Cerebellar cortex (tissue), 1 donor: ENCODE measurements at places on chromosomes 7 and 10.

DNA sequence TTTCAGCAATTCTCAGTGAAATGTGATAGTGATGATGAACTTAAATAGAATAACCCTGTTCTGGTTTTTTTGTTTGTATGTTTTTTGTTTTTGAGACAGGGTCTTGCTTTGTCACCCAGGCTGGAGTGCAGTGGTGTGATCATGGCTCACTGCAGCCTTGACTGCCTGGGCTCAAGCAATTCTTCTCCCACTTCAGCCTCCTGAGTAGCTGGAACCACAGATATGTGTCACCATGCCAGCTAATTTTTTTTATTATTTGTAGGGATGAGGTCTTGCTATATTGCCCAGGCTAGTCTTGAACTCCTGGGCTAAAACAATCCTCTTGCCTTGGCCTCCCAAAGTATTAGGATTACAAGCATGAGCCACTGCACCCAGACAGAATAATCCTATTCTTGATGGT, 14.3 kb upstream of the COL17A1 start:
- DNase-seq, result no peak

DNA sequence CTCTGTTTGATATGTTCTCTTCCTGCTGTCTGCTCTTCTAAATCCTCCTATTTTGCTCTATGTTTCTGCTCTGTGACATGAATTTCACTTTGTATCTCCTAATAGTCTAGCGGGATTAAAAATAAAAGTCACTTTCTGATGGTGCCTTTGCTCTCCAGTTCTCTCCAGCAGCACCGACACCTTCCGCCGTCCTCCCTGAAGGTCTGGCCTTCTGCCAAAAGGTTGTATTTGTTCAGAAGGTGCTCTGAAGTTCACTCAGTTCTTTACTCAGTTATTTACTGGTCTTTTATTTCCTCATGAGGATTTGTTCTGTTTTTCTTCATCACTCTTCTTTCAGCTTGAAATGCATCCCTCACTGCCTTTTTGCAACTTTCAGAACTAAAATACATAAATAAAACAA, 11.2 kb upstream of the EPHA1 start:
- DNase-seq, result no peak

DNA sequence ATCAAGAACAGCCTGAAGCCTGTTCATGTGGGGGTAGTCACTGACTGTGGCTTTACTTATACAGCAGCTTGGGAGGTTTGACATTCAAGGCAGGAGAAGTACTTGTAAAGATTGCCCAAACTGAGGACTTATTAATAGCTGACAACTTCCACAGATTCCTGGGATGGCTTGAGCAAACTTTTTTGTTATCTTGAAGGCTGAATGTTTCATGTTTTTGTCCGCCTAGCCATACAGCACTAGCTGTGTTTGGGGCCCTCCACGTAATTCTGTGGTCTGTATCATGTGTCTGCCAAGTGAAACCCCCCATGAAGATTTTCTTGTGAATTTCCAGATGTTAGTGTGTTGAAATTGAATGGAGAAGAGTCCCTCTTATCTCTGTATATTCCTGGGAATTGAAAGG, 38.6 kb downstream of the FAS start:
- no peak for DNase-seq

DNA sequence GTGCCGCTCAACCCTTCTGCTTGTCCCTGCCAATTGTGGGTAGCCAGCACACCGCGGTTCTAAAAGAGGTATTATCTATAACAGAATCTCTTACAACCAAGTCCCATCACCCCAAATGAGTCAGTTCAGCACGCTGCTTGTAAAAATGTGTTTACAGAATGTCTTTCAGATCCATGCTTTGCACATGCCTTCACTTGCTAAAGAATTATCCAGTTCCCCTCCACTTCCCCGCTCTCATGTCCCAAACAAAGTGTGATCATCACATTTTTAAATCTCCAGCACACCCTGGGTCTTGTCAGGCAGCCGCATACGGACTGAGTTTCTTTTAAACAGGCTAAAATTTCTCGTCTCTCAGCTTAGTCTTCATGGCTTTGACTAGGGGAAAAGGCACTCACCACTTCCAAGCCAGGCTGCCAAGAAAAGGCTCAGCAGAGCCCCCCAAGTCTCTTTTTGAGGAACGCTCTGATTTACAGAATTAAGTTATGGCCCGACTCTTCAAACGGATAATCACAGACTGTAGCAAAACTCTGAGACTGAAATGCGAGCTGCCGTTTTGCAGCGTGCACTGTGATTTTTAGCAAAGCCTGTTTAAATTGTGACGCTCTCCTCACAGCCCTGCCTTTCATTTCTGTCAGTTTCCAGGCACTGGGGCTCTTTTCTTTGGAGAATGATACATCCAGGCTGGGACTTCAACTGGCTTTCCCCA, 29.8 kb upstream of the FGFR2 start:
- DNase-seq, result no peak

DNA sequence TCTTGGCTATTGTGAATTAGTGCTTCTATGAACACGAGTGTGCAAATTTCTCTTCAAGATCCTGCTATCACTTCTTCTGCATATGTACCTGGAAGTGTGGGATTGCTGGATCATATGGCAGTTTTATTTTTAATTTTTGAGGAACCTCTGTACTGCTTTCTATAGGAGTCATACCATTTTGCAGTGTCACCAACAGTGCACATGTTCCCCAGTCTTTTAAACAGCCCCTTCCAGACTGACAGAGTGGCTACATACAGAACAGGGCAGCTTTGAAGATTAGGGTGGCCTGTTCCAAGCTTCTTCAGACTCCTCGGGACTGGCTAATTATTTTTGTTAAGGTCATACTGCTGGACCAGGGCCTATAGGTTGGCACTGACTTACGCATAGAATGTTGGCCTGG, 82.9 kb downstream of the AUTS2 start:
- DNase-seq, result no peak

GRCh38 chr10:110278562-110279406, 25.9 kb downstream of the SMNDC1 start:
- no peak for DNase-seq

GRCh38 chr7:28389504-28390395, 22.6 kb upstream of the CREB5 start:
- DNase-seq, result peak; percentile 73

- no peak for DNase-seq
These were observed 69.1 kb downstream of the ZMIZ1 start for GRCh38 chr10:79137826-79138225.

DNA sequence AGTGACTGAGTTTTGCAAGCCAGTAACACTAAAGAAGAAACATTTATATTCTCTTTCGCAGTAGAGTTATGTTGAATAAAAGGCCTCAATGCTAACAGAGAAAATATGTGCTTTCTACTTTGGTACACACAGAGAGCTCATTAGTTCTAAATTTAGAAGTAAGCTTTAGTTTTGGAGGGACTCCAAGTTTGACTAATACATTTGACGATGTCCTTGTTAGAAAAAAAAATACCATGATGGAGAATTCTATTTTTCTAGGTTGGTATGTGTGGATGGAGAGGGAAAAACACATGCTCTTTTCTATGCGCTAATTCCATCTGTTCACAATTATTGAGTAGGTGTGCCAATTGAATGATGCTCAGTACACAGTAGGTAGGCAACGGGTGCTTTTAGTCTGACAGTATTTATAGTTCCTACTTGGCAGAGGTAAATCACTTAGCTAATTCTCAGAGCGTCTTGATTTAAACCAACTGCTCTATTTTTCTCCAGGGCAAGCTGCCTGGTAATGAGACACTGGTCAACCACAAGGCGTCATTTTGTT, 327.2 kb upstream of the AKR1E2 start:
- DNase-seq, result peak; percentile 76

- DNase-seq, result no peak
These were observed 6.2 kb downstream of the TACR2 start for GRCh38 chr10:69410487-69410886.

DNA sequence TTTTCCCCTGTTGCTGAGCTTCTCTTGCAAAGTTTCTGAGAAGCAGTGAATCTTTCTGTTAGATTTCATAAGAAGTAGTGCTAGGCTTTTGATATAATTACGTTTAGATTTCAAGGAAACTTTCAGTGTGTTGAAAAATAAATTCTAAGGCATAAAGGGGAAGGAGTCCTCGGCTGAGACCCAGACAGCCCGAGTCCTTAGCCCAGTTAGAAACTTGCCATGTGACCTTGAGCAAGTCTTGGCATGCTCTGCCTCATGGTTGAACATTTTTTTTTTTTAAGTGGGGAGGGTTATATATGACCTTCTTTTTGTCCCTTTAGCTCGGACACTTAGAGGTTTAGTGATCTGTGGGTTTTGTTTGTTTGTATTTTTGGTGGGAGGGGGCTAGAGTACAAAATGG, 117.5 kb downstream of the TCF7L2 start:
- DNase-seq, result no peak

GRCh38 chr10:24849501-24850299, 102.7 kb downstream of the PRTFDC1 start:
- DNase-seq, result no peak

GRCh38 chr10:7030134-7030855, 380.5 kb downstream of the SFMBT2 start:
- no peak for DNase-seq

DNA sequence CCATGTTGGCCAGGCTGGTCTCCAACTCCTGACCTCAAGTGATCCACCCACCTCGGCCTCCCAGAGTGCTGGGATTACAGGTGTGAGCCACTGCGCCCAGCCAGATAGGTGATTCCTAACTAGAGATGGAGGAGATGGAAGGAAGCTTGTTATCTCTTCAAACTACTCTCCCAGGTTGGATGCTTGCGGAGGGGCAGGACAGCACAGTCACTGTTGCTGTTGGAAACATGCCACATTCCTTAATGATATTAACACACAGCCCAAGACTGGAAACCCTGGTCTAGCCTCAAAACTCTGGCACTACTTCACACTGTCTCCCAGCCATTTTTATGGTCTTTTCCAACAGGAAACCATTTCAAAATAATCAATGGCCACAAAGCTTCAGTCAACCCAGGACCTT, 468.8 kb upstream of the NRP1 start:
- DNase-seq, result no peak
